ENCODE measurements at places on chromosomes 7 and 10. TPM values are rescaled to one million over a fixed set of nuclear protein-coding genes. Genes with fewer than 3 reads are reported as not detected.

GRCh38 chr10:75472685-75473084, 41.3 kb downstream of the LRMDA start:
- DNase-seq: no peak

DNA sequence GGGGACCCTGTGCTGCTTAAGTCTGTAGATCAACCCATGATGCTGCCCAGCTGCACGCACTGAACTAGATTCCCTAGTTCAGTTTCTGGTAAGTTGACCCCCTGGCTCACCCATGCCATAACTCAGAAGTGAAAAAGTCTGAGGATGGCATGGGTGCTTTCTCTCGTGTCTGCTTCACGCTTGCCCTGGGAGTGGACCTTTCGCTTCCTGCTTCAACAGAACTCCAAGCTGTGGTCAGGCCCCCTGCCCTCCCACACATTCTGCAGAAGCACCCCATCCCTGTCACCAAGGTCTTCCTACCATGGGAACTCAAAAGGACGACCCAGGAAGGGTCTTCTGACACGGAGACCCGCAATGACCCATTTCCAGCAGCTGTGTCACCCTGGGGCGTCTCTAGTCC, 39.9 kb downstream of the LRRC18 start:
- DNase-seq: no peak

- DNase-seq: no peak
These were observed 90.6 kb downstream of the CYP51A1 start for GRCh38 chr7:92043637-92044036.

- no peak for DNase-seq
These were observed 14.0 kb downstream of the ADAM8 start for GRCh38 chr10:133262696-133263095.

DNA sequence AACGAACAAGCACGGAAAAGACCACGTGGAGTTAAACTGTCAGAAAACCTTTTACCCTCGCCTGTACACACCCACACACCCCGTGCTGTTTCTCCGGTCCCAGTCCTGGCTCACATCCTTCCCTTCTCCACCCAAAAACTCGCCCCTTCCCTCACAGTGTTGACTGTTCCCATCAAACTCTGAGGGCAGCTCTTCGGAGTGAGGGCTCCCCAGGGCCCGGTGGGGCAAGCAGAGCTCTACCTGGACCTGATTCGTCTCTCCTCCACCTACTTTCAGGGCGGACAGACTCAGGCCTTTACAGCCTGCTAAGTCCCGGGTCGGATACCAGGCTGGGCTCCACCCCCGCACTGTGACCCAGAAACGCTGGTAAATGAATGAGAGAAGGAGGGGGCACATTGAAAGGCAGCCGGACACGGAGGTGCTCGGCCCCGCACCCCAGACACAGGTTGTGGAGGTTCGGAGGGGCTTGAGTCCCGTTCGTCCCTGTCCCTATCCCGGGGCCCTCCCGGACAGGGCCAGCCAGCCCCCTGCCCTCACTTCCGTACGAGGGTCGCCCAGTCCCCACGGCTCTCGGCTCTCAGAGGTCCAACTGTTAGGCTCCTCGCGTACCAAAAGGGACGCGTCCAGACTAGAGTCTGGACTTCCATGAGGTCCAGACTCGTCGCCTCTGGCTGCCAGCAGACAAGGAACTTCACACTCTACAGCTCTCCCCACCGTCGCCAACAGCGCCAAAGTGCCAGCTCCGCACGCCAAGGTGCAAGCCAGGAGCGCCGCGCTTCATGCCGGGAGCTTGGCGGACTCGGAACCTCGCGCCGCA, 31.7 kb upstream of the ASL start:
- no peak for DNase-seq

- no peak for DNase-seq
These were observed 144.2 kb upstream of the EGR2 start for GRCh38 chr10:62960416-62960815.

DNA sequence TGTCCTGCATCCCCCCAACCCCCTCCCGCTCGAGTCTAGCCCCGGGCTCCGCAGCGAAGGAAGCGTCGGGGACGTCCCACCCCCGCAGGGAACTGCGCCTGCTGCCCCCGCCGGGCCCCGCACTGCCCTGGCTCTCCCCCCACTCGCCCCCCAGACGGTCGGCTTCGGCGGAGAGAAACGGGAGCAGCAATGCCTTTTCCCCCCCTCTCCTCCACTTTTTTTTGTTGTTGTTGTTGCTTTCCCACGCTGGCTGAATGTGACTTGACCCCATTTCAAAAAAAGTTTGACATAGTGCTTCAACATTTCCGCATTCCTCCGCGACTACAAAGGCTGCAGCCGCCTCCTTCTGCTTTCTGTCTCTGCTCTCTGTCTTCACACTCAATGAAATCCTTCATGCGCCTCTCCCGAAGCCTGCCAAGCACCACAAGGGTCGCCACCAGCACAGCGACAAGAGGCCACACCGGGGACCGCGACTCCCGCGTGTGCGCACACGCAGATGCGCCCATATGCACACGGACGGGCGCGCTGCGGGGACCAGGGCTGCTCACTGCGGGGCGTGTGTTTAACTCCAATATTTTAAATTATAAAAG, 1.0 kb downstream of the CDK6 start:
- peak; percentile 63 for DNase-seq

DNA sequence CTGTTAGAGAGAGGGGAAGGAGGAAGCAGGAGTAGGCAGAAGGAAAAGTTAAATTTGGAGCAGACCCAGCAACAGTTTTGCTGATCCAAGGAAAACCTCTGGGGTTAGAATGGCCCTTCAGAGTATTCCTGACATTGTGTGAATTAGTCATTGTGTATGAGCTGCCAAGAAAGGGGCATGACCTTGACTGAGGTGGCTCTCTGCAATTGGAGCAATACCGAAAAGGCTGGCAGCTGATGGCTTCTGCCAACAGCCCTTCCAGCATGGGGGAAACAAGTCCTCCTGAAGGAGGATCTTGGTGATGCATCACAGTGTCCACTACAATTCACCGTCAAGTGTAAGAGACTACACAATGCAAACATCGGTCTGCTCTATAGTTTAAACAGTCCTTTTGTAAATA, 20.6 kb upstream of the WASL start:
- no peak for DNase-seq

DNA sequence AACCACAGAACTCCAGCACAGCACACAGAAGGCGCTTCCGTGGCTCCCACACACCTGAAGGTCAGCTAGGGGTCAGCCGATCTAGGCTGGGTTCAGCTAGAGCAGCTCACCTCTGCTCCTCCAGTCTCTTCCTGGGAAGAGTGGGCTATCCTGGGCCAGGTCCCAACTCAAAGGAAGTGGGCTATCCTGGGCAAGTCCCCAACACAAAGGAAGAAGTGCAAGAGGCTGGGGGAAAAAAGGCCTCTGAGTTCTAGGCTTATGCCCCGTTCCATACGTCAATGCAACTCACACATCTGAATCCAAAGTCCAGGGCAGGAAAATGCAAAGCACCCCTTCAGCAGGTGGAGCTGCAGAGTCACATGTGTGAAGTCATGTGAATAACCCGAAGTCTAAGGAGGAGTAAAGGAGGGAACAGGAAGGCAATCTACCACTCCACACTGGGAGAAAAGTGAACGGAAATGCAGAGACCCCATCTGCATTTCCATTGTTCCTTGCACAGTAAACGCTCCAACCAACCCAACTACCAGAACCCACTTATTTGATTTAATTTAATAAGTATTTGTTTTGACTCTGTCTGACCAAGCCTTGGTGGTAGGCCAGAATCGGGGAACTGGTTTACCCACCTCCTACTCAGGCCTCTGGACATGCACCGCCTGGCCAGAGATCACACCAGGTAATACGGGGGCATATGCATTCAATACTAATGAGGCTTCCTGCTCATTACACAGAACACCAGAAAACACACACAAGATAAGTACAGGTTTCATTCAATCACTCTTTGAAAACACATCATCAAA, 95.5 kb upstream of the RNF32 start:
- no peak for DNase-seq

- DNase-seq: no peak
These were observed 49.1 kb upstream of the EEPD1 start for GRCh38 chr7:36103837-36104561.

GRCh38 chr10:122521011-122521410, 39.5 kb upstream of the DMBT1 start:
- DNase-seq: no peak

- DNase-seq: no peak
These were observed 1601.9 kb downstream of the REEP3 start for GRCh38 chr10:65123120-65123519.

GRCh38 chr10:20892011-20892585, 5.0 kb downstream of the NEBL start:
- DNase-seq: no peak

DNA sequence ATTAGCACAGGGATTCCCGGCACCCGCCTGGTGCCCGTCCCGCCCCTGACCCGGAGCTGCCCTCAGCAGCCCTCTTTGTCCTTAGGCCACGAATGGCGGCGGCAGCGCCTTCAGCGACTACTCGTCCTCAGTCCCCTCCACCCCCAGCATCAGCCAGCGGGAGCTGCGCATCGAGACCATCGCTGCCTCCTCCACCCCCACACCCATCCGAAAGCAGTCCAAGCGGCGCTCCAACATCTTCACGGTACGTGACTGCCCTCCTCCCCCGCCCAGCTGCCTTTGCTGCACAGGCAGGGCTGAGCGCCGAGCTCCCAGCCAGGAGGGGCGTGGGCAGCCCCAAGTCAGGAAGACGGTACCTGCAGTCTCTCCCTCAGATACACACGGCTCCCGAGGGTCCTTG, 33.6 kb downstream of the AGAP3 start:
- DNase-seq: no peak

GRCh38 chr10:103849212-103849877, 6.0 kb downstream of the SH3PXD2A start:
- no peak for DNase-seq

DNA sequence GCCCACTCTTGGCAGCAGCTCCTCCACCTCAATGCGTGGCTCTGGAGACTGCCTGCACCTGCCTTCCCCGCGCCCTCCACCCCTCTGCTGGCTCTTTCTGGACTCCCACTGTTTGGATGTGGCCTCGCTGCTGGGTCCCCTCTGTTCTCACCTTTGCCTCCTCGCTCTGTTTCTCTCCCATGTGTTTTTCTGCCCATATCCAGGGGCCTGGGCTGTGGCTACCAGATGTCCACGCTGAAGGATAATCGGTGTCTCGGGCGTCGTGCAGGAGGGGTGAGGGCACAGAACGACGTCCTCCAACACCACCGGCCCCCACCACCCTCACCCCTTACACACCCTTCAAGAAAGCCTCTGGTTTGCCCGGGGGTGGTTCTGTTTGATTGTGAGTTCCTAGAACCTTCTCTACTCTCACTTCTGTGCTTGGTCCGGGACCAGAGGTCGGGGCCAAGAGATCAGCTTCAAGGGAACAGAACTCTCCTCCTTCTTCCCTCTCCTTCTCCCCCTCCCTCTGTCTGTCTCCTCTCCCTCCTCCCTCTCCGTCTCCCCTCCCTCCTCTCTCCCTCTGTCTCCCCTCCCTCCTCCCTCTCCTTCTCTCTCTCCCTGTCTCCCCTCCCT, 31.7 kb downstream of the AP5Z1 start:
- no peak for DNase-seq

- DNase-seq: no peak
These were observed 15.7 kb downstream of the ZCCHC24 start for GRCh38 chr10:79429751-79430150.

- DNase-seq: no peak
These were observed 121.5 kb upstream of the PRR15 start for GRCh38 chr7:29442146-29442545.

GRCh38 chr7:92156990-92157389, 22.0 kb downstream of the LRRD1 start:
- no peak for DNase-seq

DNA sequence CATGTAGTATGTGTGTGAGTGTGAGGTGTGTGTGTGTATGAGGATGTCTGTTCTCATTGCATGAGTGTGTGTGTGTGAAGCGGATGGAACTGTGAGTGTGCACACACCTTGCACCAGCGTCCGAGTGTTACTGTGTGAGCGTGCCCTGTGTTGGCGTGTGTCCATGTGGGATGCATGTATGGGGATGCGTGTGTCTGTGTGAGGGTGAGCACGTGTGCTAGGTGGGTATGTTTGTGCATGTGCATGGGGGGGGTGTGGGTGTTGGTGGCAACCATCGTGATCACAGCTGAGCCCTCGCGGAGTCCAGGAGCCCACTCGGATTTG, 6.4 kb downstream of the KNDC1 start:
- DNase-seq: no peak

DNA sequence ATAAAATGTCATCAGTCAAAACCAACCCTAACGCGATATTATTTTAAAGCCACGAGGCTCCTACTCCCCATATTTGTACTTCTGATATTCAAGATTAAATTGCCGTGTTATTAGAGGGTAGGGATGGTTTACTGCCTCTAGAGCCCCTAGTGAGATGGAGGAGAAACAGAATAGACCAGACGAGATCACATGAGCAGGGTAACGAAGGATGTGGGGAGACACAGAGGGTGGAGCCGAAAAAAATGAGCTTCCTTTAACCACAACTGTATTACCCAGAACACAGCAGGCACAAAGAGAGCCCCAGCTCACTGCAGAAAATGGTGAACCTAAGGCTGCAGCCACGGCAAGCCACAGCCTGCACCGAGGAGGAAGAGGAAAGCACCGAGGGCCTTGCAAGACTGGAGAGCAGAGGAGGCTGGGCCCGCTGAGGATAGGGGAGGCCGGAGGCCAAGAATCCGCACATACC, 14.3 kb downstream of the ZC3HAV1 start:
- peak; percentile 91 for DNase-seq

DNA sequence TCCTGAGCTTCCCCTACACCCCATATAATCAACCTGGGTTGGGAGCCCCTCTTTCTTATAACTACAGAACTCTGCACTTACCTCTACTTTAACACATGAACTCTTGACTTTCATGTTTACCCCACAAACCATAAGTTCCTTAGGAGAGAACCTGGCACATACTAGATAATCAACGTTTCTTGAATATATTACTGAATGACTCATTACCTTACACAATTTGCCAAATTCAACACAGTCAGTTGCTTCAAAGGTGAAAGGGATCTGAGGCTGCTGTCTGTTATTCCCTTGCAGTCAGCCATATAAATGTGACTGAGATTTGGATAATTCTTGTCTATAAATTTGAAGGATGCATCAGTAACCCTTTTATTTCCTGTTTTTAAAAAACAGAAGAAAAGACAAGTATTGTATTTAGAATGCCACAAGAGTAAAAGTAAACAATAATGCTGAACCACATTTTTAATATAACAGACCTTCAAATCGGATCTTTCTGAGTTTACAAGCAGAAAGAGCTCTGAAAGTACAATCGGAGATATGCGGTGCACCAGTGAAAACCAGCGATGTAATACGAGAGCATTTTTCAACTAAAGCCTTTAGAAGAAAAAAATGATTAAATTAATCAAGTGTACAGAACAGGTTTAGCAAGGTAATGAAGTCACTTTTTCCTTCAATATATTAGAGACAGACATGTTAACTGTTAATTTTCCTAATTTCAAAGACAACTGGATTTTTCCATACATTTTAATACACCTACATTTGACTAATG, 29.5 kb upstream of the LRRC17 start:
- no peak for DNase-seq

- DNase-seq: no peak
These were observed 70.2 kb downstream of the EZH2 start for GRCh38 chr7:148813890-148814289.

- DNase-seq: no peak
These were observed 69.5 kb upstream of the PPIF start for GRCh38 chr10:79277579-79278269.

ACBD5 gene
- 11.3 TPM for polyA plus RNA-seq

GCK gene
- 0.38 TPM for polyA plus RNA-seq

NUP205 gene
- 31.4 TPM for polyA plus RNA-seq

PSD gene
- polyA plus RNA-seq: 2.7 TPM

KCNIP2 gene
- 1.2 TPM for polyA plus RNA-seq

LRRTM3 gene
- not detected for polyA plus RNA-seq

TCF7L2 gene
- polyA plus RNA-seq: 0.16 TPM

NME8 gene
- not detected for polyA plus RNA-seq

LIPF gene
- polyA plus RNA-seq: not detected

SEMA3E gene
- polyA plus RNA-seq: not detected

PSTK gene
- 6.0 TPM for polyA plus RNA-seq
